Mucosa of descending colon (tissue), 3 donors: ENCODE measurements at places on chromosomes 2 and 18.

DNA sequence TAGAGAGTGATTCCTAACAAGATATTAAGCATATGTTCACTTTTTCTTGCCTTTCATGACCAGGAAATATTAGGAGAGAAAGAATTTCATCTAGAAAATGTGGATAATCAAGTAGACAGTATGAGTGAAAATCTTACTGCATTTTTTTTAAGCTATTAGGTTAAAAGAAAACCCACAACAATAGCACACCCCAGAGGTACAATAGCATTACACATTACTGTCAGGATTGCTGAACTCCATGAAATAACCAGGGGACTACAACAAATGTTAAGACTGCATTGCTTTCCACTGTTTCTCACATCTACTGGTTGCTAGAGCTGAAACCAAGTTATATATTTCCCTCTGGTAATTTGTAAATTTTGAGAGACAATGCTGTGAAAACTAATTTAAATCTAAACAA, 33.7 kb downstream of the KLF7 start:
- DNase-seq: no peak

- DNase-seq: no peak
These were observed 84.1 kb downstream of the INO80D start for GRCh38 chr2:206001912-206002311.

DNA sequence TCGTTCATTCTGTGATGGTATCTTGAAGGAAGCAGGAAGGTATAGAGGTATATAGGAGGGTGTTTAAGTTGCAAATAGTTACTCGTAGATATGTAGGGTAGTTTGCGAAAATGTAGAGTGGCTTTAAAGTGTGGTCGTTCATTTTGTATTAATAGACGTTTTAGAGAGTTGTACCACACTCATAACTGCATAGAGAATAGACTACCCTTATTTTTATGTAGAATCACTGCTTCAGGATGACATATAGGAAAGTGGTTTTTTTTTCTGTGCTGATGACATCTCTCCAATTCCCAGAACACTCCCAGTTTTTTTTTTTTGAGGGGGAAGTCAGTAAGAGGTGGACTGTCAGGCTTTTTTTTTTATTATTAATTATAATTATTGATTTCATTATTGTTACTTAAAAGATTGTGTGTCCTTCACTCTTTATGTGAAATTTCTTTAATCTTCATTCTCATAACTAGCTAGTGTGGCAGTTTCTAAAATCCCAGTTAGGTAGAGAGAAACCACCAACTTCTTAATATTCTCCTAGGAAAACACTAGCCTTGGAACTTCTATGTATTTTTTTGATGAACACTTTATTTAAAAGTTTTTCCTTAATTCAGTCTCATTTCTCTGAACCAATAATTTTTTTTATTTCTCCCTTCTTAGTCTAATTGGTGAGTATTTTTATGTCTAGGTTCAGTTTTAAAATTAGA, 1.5 kb downstream of the ACTR3 start:
- DNase-seq: no peak

DNA sequence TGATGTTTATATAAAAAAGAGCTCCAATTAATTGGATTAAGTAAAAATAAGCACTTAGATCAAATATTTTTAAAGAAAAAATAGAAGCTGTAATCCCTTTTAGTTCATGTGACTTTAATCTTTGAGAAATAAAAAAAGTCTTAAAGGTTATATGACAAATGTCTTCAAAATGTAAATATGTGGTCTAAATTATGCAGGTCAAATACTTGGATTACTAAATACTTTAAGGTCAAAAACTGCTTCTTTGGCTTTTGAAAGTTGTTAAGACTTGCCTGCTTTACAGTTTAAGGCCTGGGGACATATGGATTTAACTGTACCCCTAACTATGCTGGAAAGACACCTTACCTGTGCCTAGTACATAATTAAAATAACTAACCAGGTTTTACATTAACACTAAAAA, 15.5 kb upstream of the PDK1 start:
- no peak for DNase-seq

GRCh38 chr2:197152451-197153228, 157.9 kb downstream of the ANKRD44 start:
- DNase-seq: no peak

DNA sequence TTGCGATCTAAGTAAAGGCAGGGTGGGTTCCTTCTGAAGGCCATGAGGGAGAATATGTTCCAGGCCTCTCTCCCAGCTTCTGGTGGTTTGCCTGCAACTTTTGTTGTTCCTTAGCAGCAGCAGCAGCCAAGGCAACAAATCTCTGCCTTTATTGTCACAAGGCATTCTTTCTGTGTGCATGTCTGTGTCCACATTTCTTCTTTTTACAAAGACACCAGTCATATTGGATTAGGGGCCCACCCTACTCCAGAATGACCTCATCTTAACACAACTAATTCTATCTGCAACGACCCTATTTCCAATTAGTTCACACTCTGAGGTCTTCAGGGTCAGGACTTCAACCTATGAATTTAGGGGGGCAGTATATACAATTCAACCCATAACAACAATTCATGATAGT, 587.5 kb downstream of the XIRP2 start:
- DNase-seq: no peak
